T follicular helper cell (primary cell): ENCODE measurements at places on chromosomes 12 and 14.

- DNase-seq, result no peak
These were observed 252.5 kb downstream of the SLC6A15 start for GRCh38 chr12:84660139-84660538.

- no peak for DNase-seq
These were observed 28.1 kb downstream of the CBX5 start for GRCh38 chr12:54251667-54252284.

- no peak for DNase-seq
These were observed 68.3 kb downstream of the SETD3 start for GRCh38 chr14:99412117-99413061.

GRCh38 chr12:119578112-119578511 lies 15.5 kb upstream of the TMEM233 start:
- no peak for DNase-seq

DNA sequence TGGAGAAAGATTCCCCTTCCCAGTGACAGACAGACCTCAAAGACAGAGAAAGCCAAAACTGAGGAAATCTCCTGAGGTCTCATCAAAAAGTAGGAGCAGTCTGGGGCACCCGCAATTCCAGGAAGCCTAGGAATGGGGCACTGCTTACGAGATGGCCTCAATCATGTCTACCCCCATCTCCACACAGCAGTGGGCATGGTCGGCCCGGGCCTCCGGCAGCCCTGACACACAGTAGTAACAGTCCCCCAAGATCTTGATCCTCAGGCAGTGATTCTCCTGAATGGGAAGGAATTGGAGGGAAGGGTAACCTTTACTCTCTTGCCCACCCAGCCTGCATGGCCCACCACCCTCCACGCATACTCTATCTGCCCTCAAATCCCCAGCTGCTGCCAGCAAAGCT lies 11.9 kb downstream of the ADCY6 start:
- DNase-seq, result no peak

DNA sequence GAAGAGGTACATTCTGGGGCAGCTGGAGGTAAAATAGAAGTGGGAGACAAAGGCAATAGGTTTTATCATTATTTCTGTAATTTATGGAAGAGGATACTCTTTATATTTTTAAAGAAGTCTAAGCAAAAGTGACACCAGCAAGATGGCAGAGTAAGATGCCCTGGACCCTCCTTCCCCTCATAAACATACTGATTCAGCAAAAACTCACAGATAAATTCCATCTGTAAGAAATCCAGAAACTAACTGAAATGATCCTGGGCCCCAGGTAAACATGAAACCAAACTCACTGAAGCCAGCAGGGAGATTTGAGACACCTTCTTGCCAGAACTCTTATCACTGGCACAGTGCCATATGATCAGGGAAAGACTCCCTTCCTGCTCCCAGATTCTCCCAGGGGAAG lies 79.9 kb downstream of the GCH1 start:
- no peak for DNase-seq

DNA sequence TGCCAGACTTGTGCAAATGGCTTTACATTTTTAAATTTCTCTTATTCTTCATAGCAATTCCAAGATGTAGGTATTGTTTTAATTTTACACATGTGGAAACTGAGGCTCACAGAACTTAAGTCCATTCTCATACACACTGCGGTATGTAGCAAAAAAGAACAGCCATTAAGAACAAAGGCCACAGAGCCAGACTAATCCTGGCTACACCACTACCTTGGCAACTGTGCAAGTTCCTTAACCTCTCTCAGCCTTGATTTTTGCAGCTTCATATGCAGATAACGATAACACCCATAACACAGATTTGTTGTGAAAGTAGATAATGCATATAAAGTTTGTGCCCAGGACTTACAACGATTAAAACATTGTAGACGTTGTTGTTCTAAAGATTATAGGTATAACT lies 81.1 kb downstream of the ABCC9 start:
- no peak for DNase-seq

DNA sequence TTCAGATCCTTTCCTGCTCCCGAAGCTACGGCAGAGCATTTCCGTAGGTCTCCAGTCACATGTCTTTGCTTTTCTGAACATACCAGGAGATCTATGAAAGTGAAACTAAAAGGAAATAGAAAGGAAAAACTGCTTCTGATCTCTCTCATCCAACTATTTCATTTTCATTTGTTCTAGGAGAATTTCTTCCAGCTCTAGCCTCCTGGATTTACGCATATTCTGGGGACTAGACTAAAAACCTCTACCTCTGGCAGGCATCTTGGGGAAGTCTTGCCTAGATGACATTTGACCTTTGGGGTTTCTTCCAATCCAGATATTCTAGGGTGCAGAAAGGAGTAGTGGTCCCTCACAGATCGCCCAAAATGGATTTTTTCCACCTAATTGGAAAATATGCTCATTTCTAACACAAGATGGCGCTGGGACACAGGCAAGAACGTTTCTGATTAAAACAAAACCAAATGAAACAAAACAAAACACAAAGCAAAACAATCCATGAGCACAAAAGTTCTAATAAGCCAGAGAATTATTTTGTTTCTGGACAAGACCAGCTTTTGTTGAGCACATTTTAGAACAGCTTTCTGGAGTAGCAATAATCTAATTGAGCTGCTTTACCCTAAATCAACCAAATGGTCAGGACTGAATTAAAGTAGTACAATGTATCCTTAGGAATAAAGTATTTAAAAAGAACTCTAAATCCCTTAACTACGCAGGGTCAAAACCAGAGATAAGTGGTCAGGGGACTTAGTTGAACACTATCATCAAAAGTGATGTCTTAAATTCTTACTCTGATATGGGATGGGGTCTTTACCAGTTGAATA lies 12.3 kb upstream of the PARP11 start:
- DNase-seq, result no peak

GRCh38 chr14:99779751-99780150 lies 13.5 kb upstream of the EML1 start:
- no peak for DNase-seq

GRCh38 chr14:99125113-99125512 lies 146.9 kb downstream of the BCL11B start:
- no peak for DNase-seq

GRCh38 chr12:100897240-100897639 lies 102.7 kb downstream of the ANO4 start:
- DNase-seq, result no peak

DNA sequence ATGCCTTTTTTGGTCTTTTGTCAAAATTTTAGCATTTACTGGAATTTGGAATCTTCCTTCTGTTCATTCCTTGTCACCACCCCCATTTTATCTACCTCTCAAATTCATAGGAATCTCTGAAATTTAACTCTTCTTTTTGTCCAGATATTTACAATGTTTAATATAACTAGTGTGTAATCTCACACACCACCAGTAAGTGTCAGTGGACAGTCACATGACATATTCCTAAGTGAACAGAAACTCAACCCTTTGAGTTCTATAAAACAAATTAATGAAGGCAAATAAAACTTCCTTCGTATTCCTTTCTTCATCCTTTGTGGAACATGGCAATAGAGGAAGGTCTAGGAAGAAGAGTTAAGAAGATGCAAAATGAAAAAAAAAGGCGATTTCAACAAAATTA lies 26.6 kb downstream of the ATF7 start:
- DNase-seq, result no peak

DNA sequence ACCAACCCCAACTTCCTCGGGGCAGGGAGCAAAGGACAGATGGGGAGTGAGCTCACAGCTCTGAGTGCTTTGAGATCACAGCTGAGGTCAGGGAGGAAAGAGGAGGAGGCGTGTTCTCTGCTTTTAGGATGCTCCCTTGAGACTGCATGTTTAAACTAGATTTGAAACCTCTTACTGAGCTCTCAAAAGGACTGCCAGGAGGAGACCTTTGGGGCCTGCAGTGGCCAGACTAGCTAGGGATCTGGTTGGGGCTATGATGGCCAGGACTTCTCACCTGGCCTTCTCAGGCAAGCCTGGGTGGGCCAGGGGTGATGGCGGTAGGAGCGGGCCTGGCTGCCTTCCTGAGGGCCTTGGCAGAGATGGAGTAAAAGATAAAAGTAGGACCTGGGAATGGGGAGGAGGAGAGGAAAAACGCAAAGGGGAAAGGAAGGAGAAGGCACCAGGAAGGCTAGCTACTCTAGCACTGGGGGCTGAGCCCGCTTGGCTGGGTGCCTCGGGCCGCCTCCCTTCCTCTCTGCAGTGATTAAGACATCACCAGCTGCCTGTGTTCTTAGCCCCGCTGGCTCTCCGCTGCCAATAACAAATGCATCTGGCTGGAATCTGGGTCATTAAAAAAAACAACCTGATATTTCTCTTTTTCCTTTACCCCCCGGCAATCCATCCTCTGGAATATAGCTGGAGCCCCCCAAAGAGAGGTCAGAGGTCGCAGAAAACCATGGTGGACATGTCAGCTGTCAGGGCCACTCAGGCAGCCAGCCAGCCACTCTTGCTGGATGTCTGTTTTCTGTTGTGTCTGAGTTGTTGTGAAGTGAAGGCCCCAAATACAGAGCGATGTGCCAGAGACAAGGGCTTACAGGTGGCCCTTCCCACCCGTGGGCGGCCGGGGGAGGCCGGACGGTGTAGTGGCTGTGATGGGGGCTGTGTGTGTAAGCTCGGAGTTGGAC lies 141.3 kb downstream of the TSPAN9 start:
- DNase-seq, result no peak

DNA sequence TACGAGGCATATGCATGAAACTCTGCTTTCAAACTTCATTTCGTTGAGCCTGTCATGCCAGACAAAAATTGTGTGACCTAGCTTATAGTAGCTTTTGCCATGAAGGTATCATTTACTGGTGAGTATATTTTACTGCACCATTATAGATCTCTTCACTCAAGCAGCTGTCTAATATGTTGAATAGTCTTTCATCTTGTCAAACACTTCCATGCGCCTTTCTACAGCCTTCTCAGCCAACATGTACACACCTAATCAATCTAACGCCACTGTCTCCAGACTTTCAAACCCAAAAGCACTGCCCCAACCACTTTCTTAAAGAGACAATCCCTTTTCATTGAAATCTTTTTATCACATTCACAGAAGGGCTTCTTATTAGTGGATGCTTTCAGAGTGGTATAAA lies 757.4 kb downstream of the VRK1 start:
- DNase-seq, result no peak
